ENCODE measurements at places on chromosomes 4 and X.

DNA sequence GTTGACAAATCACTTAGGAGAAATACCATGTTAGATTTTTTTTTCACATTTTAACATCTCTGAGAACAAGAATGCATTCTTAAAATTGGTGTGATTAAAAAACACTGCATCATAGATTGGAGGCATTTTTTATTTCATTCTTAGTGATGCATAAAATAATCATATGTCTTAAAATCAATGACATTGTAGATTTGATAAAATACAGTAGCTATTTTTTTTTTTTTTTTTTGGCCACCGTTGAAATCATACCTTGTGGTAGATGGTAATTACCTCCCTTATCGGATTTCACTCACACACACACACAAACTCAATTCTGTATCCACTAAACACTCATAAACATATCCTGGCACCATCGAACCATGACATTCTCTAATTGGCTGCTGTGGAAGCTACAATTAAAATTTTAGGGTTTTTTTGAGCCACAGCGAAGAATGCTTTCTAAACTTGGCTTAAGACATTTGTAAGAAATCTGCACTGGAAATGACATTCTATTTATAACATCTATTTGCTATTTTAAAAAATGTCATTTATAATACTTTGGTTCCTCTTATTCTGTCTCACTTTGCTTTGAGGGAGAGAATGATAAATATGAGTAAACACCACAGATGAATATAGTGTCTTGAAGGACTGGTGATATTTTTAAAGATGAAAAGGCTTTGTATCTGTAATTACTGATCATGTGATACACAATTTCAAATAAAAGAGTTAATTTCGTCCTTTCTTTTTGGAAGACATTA, 60.1 kb downstream of the CCSER1 start:
- DNase-seq = no peak

DNA sequence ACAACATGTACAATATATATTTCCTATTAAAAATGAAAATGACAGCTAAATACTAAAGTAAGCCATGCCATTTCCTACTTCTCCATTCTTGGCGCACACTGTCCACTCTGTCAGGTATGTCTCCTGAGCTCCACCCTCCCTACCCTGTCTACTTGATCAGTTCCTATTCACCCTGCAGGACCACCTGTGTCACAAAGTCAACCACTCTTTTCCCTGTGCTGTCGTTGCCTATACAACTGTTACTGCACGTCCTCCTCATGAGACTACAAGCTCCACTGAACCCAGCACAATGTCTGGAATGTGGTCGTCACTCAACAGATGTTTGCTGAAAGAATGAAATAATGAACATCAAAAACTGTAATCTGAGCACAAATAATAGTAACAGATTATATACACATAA, 54.9 kb downstream of the SLC9A7 start:
- DNase-seq = no peak

DNA sequence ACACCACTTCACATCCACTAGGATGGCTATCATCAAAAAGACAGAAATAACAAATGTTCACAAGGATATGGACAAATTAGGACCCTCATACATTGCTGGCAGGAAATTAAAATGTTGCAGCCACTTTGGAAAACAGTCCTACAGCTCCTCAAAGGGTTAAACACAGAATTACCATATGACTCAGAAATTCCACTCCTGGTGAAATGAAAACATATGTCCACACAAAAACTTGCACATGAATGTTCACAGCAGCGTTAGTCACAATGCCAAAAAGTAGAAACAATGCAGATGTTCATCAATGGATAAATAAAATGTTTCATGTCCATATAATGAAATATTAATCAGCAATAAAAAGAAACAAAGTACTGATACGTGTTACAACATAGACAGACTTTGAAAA, 15.1 kb downstream of the S100G start:
- DNase-seq = no peak

GRCh38 chr4:36037127-36037526, 207.2 kb downstream of the ARAP2 start:
- DNase-seq = no peak

DNA sequence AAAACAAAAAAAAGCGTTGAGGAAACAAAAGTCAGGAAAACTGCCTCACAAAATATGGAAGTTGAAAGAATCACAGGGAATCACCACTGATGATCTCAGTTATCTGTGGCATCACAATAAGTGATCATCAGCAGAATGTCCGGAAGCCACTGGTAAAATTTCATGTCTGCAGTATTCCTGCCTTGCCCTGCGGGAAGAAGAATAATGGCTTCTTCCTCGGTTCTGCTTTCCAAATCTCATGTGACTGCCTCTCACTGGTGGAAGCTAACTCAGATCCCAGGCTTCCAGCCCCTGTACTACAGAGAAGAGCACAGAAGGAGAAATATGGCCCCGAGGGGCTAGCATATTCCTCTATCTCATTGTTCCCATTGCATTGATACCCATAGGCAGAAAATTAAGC, 12.7 kb upstream of the ZNF330 start:
- no peak for DNase-seq

DNA sequence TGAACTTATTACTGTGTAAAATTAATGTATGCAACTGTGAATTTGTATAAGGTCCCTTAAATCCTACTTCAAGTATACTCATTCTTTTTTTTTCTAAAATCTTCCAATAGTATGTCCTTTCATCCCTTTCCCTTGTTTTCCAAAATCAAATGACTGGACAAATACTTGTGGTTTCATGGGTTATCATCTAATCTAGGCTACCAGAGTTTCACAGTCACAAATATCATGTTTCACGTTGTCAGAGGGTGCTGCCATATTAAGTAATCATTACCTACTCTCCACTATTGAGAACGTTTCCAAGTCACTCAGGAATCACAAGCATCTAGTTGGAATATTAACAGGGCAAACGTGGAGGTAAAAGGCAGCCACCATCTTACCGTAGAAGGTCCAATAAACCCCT, 1235.0 kb upstream of the TENM3 start:
- DNase-seq = no peak

- DNase-seq = no peak
These were observed 170.6 kb downstream of the KDR start for GRCh38 chr4:54954656-54955388.

DNA sequence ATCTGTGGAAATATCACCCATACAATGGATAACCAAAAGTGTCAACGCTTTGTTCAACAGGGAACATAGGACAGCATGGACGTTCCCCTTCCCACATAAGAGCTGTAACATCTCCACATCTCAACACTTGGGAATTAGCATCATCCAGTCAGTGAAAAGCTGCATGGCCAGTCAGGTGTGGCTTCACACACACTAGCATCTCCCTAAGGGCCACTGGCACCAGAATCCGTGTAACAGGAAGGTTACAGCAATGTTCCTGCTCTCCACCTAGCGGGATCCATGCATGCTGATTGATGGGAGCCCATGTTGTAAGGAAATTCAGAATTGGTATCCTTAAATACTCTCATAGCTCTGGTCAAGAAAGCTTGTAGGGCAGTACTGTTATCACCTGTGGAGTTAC, 78.8 kb downstream of the EVC2 start:
- DNase-seq = no peak

- DNase-seq = no peak
These were observed 13.1 kb upstream of the RPL34 start for GRCh38 chr4:108607079-108607815.

GRCh38 chr4:162163892-162164759, at the start of gene FSTL5:
FSTL5 (minus strand) TSS chr4:162164000; CDS start chr4:162111396, 52,604 bp downstream.
- DNase-seq = no peak

DNA sequence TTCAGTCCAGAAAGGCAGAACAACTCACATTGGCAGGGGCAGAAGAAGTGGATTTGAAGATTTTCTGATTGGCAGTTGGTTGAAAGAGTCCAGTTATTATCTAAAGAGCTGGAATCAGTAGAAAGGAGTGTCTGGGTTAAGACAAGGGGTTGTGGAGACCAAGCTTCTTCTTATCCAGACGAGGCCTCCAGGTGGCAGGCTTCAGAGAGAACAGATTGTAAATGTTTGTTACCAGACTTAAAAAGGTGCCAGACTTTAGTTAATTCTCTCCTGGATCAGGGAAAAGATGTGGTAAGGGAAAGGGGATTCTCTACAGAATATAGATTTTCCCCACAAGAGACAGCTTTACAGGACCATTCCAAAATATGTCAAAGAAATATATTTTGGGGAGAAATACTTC, 36.7 kb upstream of the TLR3 start:
- DNase-seq = no peak

DNA sequence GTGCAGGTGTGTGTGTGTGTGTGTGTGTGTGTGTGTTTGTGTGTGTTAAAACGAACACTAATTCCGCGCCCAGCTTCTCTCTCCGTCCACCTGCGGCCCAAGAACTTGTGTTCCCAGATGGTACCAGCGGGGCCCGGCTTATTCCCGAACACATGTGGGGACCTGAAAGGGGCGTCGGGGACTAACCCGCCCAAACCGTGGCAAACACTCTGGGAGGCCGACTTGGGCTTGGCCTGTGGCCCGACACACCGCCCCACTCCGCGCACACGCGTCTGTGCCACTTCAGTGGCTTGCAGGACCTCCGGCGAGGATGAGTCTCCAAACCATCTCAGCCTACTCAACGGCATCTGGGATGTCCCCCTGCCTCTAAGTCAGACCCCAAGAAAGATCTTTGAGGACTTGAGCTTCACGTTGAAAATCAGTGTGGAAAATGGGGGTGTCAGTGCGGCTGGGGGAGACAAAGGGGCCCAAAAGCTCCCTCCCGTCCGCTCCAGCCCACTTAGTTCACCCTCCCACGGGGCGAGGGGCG, 790 bp upstream of the HHIP start:
- DNase-seq = no peak

- DNase-seq = no peak
These were observed 139.3 kb upstream of the MXRA5 start for GRCh38 chrX:3485727-3486126.

DNA sequence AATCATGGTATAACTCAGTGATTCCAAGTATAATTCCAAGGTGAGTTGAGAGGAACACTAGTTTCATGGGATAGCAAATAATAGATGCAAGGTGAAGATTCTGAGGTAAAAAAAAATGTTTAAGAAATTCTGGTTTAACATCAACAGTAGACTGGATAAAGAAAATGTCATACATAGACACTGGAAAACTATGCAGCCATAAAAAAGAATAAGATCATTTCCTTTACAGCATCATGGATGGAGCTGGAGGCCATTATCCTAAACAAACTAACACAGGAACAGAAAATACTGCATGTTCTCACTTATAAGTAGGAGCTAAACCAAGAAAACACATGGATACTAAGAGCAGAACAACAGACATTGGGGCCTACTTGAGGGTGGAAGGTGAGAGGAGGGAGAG, 54.6 kb upstream of the LEF1 start:
- no peak for DNase-seq

DNA sequence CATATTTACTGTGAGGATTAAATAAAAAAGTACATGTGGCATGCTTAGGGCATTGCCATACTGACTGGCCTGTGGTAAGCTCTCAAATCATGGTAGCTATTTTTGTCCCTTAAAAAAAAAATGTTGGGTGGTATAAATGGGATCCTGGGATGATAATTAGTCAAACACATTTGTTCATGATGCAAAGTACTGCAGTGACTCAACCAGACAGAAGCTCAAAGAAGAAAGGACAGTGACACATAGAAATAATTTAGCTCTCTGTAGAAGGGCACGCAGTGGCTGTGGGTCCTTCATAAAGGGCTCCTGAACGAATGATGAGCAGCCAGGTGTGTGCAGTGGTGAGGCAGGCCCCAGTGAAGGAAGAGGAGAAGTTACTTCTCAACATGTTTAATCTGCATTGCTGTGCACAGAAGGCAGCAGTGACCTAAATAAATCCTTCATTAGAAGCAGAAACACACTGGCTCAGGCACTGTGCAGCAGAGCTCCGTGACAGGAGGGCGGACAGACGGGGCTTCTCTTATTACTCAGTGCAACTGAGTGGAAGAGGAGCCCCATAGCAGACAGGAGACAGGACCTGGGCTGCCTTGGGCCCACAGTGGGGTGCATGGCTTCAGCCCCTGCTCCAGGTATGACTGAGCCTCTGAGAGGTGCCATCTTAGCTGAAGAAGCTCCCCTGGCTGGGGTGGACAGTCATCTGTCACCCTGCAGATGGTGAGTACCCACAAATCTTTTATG, 20.3 kb downstream of the HS3ST1 start:
- DNase-seq = no peak

- DNase-seq = no peak
These were observed 97.3 kb downstream of the NKX6-1 start for GRCh38 chr4:84401701-84402306.

DNA sequence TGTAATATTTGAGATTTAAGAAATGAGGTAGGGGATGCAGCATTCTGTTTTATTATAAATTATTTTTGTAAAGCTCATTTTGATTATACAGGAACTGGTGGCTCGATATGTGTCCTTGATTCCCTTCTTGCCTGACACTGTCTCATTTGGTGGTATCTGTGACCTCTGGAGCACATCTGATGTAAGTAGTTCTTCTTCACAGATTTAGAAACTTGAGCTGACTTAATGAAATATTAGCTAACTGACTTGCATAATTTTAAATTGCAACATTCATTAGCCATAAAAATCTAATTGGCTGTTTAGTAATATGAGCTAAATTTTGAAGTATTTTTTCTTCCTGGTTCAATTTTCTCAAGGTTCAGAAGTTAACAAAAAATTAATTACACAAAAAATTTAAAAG, 69.1 kb downstream of the FBXL5 start:
- no peak for DNase-seq

- no peak for DNase-seq
These were observed 18.4 kb downstream of the IQSEC2 start for GRCh38 chrX:53262918-53263394.

DNA sequence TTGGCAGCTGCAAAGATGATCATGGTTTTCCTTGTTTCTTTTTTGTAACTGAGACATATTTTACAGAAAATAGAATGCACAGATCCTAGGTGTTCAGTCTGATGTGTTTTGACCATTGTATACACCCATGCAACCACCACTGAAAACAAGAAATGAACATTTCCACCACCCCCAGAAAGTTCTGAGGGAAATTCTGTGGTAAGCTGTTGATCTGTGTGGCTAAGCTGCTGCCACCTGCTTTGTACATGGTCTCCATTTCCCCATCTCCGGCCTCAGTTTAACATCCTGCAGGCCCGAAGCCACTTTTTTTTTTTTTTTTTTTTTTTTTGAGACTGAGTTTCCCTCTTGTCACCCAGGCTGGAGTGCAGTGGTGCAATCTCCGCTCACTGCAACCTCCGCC, 65.3 kb downstream of the NYX start:
- DNase-seq = no peak

GRCh38 chrX:38515291-38515690, 46.1 kb upstream of the TSPAN7 start:
- no peak for DNase-seq

DNA sequence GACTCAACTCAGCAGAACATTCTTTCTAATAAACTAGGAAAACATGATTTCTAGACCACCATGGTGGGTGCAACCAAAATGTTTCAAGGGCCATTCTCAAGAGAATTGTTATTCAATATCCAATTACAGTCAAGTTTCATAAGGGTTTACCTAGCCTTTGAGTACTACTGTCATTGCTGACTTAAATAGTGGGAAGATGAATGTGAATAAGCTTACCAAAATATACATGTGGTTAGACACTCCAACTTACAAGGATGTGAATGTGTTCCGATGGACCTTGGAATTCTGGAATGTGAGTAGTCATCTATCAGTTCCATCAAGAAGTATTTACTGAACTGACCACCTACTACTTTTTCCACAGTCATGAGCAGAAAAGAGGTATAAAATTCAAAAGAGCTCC, 16.9 kb downstream of the SH3RF1 start:
- no peak for DNase-seq

Measured in stimulated activated CD8-positive, alpha-beta memory T cell treated with anti-CD3 and anti-CD28 coated beads, Interleukin-2, amount 100 ng/mL, for 1 hour (primary cell).